ENCODE measurements at places on chromosomes 12 and 14. TPM values are rescaled to one million over a fixed set of nuclear protein-coding genes. Genes with fewer than 3 reads are reported as not detected.

OR4K14 gene
- not detected for total RNA-seq

GSC gene
- total RNA-seq = 1.3 TPM

FNTB gene
- total RNA-seq = 34.9 TPM

MEG3 gene
- not detected for total RNA-seq

ADSS1 gene
- total RNA-seq = 63.8 TPM

RASSF9 gene
- 0.54 TPM for total RNA-seq

RGS6 gene
- 0.86 TPM for total RNA-seq

NDRG2 gene
- 234 TPM for total RNA-seq

HOXC4 gene
- not detected for total RNA-seq

- peaks cover 57% of the 10 kb centered on the region for H3K4me1 ChIP-seq
- no peak overlapping the region for H3K4me3 ChIP-seq
- peak overlapping the region; percentile 77 for H3K27ac ChIP-seq
- H3K36me3 ChIP-seq = no peaks in the 10 kb centered on the region
- no peak for DNase-seq
These were observed 388.7 kb downstream of the ZFP36L1 start for GRCh38 chr14:68404146-68404527.

DNA sequence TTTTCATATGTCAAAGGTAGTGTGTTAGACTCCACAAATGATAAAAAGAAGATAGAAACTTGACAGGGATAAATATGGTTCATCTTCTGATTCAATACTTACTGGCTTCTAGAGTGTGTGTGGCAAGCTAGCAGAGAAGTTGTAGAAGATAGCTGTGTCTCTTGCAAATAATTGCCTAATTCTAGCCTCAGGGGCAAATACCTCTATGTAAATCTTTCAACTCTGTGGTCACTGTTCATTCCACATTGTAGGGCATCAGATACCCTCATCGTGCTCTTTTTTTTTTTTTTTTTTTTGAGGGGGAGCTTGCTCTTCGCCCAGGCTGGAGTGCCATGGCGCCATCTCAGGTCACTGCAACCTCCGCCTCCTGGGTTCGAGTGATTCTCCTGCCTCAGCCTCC, 1.7 kb downstream of the OLR1 start:
- no peaks in the 10 kb centered on the region for H3K27me3 ChIP-seq
- DNase-seq = no peak
- H3K27ac ChIP-seq = no peak overlapping the region

GRCh38 chr12:129103231-129103630, 250.0 kb downstream of the GLT1D1 start:
- no peak for DNase-seq
- H3K27me3 ChIP-seq = no peaks in the 10 kb centered on the region

GRCh38 chr12:135138-135537, 68.6 kb downstream of the IQSEC3 start:
- no peak overlapping the region for H3K4me3 ChIP-seq
- no peak for DNase-seq
- H3K36me3 ChIP-seq = no peaks in the 10 kb centered on the region
- H3K4me1 ChIP-seq = peaks cover 4% of the 10 kb centered on the region

DNA sequence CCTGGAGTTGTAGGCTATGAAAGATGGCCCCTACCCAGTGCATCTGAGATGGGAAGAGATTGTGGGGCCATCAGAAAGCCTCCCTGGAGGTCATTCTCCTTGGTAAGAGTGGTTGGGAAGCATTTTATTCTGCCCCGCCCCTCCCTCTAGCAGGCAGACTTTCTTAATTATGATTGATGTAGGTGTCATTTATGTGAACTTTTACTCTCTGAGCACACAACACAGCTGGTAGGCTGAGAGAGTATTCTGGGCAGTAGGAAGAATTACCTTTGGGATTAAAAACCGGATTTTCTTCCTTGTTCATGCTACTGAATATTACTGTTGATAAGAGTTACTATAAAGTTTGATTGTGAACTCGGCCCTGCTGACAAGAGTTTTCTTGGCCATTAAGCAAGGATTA, 266.8 kb downstream of the TTC6 start:
- H3K27me3 ChIP-seq = no peaks in the 10 kb centered on the region
- H3K4me1 ChIP-seq = no peaks in the 10 kb centered on the region
- no peaks in the 10 kb centered on the region for H3K36me3 ChIP-seq
- H3K27ac ChIP-seq = no peak overlapping the region
- no peak overlapping the region for H3K4me3 ChIP-seq

- H3K4me1 ChIP-seq = peaks cover 12% of the 10 kb centered on the region
- H3K4me3 ChIP-seq = no peak overlapping the region
- no peak overlapping the region for H3K27ac ChIP-seq
- H3K27me3 ChIP-seq = no peaks in the 10 kb centered on the region
- no peaks in the 10 kb centered on the region for H3K36me3 ChIP-seq
- no peak for DNase-seq
These were observed 273.6 kb upstream of the BTG1 start for GRCh38 chr12:92419201-92419600.

DNA sequence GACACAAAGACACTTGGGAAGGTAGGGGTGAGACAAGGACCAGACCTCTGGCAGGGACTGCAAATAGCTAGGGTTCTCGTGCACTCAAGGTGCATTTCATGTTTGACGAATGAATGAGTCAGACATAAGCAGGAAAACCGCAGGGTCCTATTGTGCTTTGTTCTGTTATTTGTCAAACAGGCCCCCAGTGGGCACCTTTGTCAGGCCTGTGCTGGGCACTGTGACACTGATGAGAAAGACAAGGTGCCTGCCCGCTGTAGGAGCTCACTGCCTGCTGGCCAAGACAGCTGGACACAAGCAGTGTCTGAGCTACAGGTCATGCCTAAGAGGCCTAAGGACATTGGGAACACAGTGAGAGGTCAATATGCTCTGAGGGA, 2.3 kb downstream of the OTUB2 start:
- H3K36me3 ChIP-seq = no peaks in the 10 kb centered on the region
- no peak overlapping the region for H3K27ac ChIP-seq
- H3K27me3 ChIP-seq = no peaks in the 10 kb centered on the region

GRCh38 chr14:65599375-65599774, 186.8 kb downstream of the FUT8 start:
- no peaks in the 10 kb centered on the region for H3K27me3 ChIP-seq
- no peaks in the 10 kb centered on the region for H3K36me3 ChIP-seq
- no peak overlapping the region for H3K4me3 ChIP-seq
- no peak overlapping the region for H3K27ac ChIP-seq

DNA sequence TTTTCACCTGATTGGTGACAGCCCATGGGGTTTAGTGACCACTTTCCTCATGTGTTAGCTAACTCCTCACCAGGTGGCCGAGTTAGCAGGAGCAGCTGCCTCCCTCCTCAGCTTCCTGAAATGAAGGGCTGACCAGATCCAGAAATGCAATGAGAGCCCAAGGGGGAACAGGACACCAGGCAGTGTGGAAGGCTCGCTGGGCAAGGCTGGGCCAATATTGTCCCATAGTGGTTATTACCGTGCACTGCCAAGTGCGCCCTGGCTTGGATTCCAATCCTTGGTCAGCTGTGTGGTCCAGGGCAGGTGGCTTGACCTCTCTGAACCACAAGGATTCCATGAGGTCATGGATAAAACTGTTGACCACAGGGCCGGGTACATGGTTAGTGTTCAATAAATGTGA, 3.6 kb upstream of the HSPB8 start:
- no peak overlapping the region for H3K27ac ChIP-seq
- H3K27me3 ChIP-seq = no peaks in the 10 kb centered on the region
- H3K36me3 ChIP-seq = no peaks in the 10 kb centered on the region
- DNase-seq = no peak
- no peak overlapping the region for H3K4me3 ChIP-seq

DNA sequence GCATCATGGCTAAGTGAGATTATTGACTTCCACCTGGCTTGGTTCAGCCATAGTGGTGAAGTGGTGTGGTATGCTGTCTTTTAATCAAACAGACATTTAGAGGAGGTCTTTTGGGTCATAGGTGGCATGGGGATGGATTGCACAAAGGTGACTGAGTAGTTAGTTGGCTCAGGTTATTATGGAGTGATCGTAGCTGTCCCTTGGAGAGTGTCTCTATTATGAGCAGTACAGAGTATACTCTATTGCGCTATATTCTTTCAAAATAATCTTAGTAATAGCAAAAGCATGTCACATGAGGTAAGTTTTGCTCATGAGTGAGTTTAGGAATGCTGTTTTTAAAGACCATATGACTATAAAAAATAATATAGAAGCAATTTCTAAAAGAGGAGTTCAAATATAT, 60.4 kb downstream of the RASSF8 start:
- no peaks in the 10 kb centered on the region for H3K36me3 ChIP-seq
- no peak overlapping the region for H3K4me3 ChIP-seq
- H3K27ac ChIP-seq = no peak overlapping the region
- H3K27me3 ChIP-seq = no peaks in the 10 kb centered on the region
- H3K4me1 ChIP-seq = peaks cover 20% of the 10 kb centered on the region

GRCh38 chr12:49924628-49925246, 21.0 kb upstream of the FAIM2 start:
- no peak overlapping the region for H3K4me3 ChIP-seq
- H3K27ac ChIP-seq = no peak overlapping the region
- DNase-seq = no peak
- peaks cover 5% of the 10 kb centered on the region for H3K4me1 ChIP-seq

DNA sequence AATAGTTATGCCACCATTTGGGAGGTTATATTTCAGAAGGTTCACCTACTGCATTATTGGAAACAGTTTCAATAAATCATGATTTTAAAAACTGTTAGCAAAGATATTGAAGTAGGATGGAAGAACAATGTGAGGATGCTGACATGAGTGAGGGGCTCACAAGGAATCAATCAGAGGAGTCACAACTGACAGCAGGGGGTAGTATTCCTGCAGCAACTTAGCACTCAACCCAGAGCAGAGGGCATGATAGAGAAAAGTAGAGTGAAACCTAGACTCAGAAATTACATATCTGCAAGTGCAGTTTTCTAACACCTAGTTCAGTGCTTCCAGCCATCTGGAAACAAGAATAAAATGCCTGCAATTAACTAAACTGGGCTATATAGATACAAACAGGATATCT, 772.5 kb upstream of the USP15 start:
- H3K4me1 ChIP-seq = no peaks in the 10 kb centered on the region
- H3K4me3 ChIP-seq = no peak overlapping the region
- DNase-seq = no peak
- H3K36me3 ChIP-seq = no peaks in the 10 kb centered on the region
- H3K27me3 ChIP-seq = no peaks in the 10 kb centered on the region

- no peaks in the 10 kb centered on the region for H3K4me1 ChIP-seq
- H3K27me3 ChIP-seq = no peaks in the 10 kb centered on the region
- H3K4me3 ChIP-seq = no peak overlapping the region
- H3K27ac ChIP-seq = no peak overlapping the region
These were observed 202.8 kb upstream of the PELI2 start for GRCh38 chr14:55915456-55915855.

DNA sequence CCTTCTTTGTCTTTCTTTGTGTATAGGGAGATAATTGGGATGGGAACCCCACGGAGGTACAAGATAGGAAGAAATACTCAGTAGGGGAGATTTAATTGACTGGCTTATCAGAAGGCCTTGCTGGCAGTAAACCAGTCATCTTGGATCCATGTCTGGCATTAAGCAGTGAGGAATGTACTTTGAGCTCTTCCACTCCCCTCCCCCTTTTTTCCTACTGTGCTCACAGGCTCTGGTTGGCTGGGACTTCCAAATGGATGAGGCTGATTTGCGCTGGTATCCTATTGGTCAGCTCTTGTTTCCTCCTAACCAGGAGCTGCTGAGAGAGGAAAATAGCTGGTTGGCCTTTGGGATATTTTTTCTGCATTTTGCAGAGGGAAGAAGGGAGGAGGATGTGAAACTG, 24.7 kb downstream of the NGDN start:
- peak; percentile 82 for DNase-seq
- peak overlapping the region; percentile 3 for H3K27ac ChIP-seq
- no peaks in the 10 kb centered on the region for H3K4me1 ChIP-seq
- no peaks in the 10 kb centered on the region for H3K36me3 ChIP-seq
- H3K4me3 ChIP-seq = no peak overlapping the region

DNA sequence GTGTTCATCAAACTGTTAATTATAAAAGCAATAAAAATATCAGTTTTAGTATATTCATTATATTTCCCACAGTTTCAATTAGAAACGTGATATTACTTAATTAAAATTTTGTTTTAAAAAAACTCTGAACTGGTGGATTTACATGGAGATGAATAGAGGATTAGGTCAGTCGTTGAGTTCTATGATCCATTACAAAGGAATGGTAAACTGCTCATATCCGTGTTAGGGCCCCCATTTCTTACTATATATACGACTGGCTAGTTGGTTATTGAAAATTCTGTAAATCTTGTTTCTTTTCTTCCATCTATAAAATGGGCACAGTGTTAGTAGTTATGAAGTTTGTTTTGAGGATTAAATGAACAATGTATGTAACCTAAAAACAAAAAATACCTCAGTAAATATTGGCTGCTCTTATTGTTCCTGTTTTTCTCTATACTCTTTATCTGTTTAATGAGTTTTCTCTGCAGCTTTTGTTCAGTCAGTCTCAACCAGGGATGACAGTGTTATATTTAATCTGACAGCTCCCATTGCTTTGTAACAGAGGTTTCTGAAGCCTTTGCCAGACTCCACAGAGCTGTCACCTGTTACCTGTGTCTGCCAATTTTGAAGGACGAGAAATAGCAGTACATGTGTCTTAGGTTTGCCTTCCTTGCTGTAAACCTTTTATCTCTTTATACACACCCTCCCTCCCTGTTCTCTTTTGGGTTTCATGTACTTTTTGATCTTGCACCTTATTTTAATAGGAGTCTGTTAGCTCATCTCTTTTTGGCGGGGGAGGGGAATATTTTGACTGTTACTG, 41.5 kb downstream of the FRS2 start:
- H3K4me1 ChIP-seq = peaks cover 66% of the 10 kb centered on the region
- no peaks in the 10 kb centered on the region for H3K27me3 ChIP-seq
- no peak overlapping the region for H3K4me3 ChIP-seq
- no peaks in the 10 kb centered on the region for H3K36me3 ChIP-seq

DNA sequence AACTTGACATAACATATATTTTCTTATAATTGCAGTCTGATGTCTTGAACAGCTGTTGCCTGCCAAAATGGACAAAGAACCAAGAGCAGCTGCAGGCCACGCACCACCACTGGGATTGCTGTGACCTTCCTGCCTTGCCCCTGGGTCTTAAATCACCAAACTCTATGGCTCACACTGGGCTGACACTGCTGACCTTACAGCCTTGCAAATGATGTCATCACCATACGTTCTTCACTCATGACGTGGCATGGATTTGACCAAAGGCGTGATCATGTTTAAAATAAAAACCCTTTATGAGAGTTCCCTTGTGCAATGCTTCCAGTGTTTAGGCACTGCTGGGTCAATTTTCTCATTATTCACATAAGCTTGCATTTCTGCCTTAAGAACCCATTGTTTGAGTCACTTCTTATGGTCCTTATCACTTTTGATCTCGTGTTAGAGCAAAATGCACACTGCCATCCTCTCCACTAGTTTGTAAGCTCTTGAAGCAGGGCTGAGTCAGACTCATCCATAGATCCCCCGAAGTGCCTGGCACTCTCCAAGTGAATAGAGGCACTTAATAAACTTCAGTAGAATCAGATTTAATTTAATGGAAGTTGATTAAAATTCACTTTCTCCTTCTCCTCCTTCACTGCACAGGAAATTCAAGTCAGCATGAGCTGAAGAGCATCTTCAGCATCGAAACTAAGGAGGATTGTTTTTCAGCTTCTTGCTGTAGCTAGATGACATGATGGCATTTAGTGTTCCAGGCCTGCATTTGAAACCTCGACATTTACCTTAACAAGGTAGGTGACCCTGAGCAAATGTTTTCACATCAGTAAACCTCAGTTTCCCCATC, 132.4 kb upstream of the PZP start:
- H3K4me3 ChIP-seq = no peak overlapping the region
- no peaks in the 10 kb centered on the region for H3K4me1 ChIP-seq
- H3K27ac ChIP-seq = no peak overlapping the region

- H3K27me3 ChIP-seq = no peaks in the 10 kb centered on the region
- no peak overlapping the region for H3K4me3 ChIP-seq
- no peak overlapping the region for H3K27ac ChIP-seq
These were observed 21.0 kb upstream of the MIA2 start for GRCh38 chr14:39212693-39213092.
